ENCODE measurements at places on chromosomes 2 and 18.

GRCh38 chr2:113123726-113124125 lies 3.7 kb upstream of the IL1RN start:
- no peak for DNase-seq

- DNase-seq, result no peak
Measured at GRCh38 chr2:239436669-239437335, 36.0 kb upstream of the HDAC4 start.

GRCh38 chr2:160214461-160215445 lies 14.7 kb upstream of the ITGB6 start:
- no peak for DNase-seq

DNA sequence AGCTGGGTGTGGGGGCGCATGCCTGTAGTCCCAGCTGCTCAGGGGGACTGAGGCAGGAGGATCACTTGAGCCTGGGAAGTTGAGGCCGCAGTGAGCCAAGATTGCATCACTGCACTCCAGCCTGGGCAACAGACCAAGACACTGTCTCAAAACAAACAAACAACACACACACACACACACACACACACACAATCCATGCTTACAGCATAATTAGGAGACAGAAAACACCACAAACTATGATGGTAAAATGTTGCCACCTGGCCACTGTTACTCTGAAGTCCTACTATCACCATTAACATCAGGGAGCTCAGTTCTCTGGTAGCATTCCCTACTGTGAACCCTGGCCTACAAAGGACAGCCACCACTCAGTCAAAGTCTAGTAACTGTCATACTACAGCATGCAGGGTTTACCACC lies 18.3 kb downstream of the DNPEP start:
- DNase-seq, result peak; percentile 35

- DNase-seq, result no peak
Measured at GRCh38 chr2:75326645-75327044, 127.3 kb upstream of the TACR1 start.

Measured in NCI-H2171 treated with DMSO at 0.1 percent for 48 hours (cell line).